ENCODE measurements at places on chromosomes 6 and 20. TPM values are rescaled to one million over a fixed set of nuclear protein-coding genes. Genes with fewer than 3 reads are reported as not detected.

HLA-DOA gene
- total RNA-seq, result 0.27 TPM

HMGA1 gene
- 47.8 TPM for total RNA-seq

SLC26A8 gene
- 0.57 TPM for total RNA-seq

EYA4 gene
- 18.4 TPM for total RNA-seq

PCED1A gene
- total RNA-seq, result 31.4 TPM

HSPA1L gene
- total RNA-seq, result 0.90 TPM

PDE10A gene
- 6.8 TPM for total RNA-seq

TFAP2A gene
- 0.32 TPM for total RNA-seq

HCK gene
- 0.62 TPM for total RNA-seq

GTF2H4 gene
- 31.9 TPM for total RNA-seq

MGME1 gene
- 13.5 TPM for total RNA-seq

PKIB gene
- 23.1 TPM for total RNA-seq

KCNK5 gene
- 5.2 TPM for total RNA-seq

CALHM6 gene
- total RNA-seq, result not detected

KCNK16 gene
- not detected for total RNA-seq

OPRM1 gene
- total RNA-seq, result 2.6 TPM

C4A gene
- 953 TPM for total RNA-seq

MYO6 gene
- 24.7 TPM for total RNA-seq

NNAT gene
- 213 TPM for total RNA-seq
